H7 (cell line): ENCODE measurements at places on chromosomes 6 and 20.
A peak's percentile ranks its signal among the peaks of the same experiment; 100 is the strongest.

DNA sequence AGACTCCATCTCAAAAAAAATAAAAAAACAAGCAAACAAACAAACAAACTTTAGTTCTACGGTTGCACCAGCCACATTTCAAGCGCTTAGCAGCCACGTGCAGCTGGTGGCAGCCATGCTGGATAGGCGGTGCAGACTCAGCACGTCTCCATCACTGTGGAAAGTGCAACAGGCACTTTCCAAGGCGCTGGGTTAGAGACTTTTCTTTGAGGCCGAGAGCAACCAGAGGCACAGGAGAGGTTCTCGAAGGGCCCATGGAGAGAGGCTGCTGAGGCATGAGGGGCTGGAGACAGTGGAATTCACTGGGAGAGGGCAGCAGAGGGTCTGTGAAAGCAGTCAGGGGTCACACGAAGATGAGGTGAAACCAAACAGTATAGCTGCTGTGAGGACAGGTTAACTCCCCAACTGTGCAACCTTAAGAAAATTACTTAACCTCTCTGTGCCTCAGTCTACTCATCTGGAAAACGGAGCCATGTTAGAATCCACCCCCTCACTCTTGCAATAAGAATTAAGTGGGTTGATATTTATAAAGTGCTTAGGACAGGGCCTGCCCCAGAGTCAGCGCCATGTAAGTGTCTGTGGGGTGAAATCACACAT lies 27.5 kb downstream of the TGM2 start:
- DNase-seq: no peak

DNA sequence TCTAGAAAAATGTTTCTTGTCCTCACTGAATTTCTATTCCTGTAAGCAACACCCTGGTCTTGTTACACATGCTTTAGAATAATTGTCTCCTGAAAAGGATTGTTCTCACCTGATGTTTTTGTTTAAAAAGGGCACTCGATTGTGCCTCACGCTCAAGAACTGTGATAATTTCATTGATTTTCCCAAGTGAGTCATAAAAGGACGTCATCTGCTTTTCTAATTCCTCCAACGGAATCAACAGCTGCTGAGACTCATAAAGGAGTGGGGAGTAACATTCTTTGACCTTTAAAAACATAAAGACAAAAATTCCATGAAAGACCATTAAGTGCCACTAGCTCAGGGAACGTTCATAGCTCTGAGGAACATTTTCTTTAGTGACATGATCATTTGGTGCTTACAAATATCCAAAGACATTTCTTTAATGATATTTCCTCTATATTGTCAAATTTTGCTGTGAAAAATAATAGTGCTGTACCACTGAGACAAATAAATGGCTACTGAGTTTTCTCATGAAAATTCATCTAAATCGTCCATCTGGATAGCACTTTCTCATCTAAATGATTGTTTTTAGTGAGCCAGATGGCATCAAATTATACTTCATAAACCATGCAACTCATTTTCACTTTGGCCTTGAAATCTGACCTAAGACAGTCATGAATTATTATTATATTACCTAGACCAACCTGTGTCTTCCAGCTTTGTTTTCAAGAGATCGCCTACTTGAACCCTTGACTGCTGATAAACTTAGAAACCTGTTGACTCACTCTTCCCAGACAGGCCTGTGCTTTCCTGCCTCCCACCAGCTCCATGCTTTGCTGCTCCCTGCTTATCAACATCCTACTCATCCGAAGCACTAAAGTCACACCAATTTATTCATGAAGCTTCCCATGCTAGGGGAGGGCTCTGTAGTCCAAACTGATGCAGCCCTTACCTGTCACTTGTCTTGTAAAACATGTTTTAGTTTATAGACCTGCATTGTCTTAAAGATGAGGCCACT lies 178.2 kb downstream of the SYNE1 start:
- no peak for DNase-seq

- no peak for DNase-seq
Observed at GRCh38 chr20:15252304-15252703, 914.9 kb upstream of the FLRT3 start.

DNA sequence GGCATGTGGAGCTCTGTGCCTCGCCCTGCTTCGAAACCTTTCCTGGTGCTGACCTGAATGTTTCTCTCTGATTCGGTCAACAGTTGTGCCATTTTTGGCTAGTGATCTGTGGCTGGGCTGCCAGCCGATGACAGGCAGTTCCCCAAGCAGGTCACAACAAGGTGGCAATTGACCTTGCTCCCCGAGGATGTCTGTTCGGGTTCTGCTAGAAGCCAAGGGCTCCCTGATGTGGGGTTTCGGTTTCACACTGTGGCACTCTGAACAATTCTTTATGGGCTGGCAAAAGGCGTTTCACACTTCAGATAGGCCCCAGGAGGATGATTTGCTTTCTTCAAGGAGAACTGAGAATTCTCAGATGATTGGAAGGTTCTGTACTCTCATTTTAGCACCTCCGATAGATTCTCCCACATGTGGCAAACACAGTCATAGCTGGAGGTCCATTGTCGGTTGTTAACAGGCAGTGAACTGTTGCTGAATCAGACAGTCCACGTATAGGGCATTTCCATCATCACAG lies 135.6 kb downstream of the SLC24A3 start:
- DNase-seq: no peak

DNA sequence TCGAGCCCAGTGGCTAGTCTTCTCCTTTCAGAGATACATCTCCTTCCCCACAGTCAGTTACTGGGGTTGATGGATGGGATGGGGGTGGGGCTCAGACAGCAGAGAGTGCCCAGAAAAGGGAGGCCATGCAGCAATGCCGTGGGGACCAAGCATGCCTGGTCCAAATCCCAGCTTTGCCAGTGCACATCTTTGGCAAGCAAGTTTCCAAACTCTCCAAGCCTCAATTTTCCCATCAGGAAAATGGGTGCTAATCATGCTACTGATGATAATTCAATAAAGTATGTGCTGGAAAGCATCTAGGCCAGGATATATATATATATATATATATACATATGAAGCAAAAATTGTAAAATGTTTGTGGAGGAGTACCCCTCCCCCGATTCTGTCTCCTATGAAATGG lies 78.9 kb downstream of the CD40 start:
- DNase-seq: no peak

- DNase-seq: no peak
Observed at GRCh38 chr20:2300420-2300819, 4.6 kb downstream of the TGM3 start.

GRCh38 chr6:152063170-152063921 lies 255.9 kb downstream of the ESR1 start:
- no peak for DNase-seq

DNA sequence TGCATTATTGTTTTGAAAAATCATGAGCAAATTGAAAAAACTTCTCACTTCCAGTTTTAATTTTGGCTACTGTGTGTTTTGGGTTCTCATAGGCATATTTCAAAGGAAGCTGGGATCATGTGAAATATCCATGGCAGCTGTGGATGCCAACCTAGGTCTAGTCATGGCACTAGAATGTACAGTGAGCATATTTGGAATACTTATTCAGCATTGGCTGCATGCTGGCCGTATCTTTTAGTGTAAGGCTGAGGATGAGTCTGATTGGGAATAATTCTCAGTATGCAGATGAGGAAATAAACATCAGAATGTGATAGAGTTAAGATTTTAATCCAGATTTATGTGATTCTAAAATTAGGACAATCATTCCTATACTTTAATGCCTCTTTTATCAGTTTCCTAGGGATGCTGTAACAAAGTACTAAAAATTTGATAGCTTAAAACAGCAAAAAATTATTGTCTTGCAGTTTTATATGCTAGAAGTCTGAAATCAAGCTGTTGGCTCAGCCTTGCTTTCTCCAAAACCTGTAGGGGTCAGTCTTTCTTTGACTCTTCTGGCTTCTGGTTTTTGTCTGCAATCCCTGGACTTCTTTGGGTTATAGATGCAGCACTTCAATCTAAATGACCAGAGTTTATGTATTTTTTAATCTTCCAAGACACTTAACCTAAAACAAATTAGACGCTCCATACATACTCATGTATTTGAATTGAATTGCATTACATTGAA lies 37.7 kb upstream of the DEFB112 start:
- DNase-seq: no peak

GRCh38 chr6:89583559-89583958 lies 55.0 kb downstream of the LYRM2 start:
- peak; percentile 22 for DNase-seq

- DNase-seq: no peak
Observed at GRCh38 chr6:135094403-135094821, 39.8 kb upstream of the HBS1L start.

DNA sequence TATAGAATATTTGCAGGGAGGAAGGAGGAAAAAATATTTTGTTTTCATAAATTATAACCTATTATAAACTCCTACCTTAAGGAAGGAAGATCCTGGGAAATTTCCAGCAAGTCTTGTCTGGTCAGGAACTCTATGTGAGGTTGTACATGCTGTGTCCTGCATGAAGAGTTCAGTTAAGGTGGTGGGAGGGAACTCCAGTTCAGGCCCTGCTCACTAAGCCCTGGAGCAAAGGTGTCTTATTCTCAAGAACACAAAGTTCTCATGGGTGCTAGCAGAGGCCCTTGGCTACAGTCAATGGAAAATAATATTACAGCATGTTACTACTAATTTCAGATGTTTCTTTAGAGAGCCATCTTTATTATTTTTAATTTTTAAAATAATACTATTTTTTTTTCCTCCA lies 3.8 kb upstream of the OGFRL1 start:
- no peak for DNase-seq

- DNase-seq: no peak
Observed at GRCh38 chr6:115629415-115629814, 431.3 kb downstream of the FRK start.

DNA sequence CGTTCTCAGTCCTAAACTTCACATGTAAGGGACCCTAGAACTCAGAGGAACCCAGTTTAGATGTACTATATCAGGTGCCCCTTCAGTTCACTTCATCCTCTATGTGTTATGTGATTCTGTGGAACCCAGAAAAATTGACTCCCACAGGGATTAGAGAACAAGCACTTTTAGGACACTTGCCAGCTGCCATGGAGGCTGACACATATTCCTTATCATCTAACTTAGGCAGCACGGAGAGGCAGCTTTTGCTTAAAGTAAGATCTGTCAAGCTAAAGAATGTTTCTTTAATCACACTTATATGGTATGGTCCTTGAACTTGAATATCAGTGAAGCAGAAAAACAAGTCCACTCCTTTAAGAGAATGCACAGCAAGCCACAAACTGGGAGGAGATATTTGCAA lies 701.5 kb upstream of the ID4 start:
- no peak for DNase-seq

GRCh38 chr6:169656546-169657283 lies 45.1 kb downstream of the WDR27 start:
- peak; percentile 43 for DNase-seq

GRCh38 chr6:33108307-33108706 lies 32.5 kb downstream of the HLA-DPB1 start:
- no peak for DNase-seq

DNA sequence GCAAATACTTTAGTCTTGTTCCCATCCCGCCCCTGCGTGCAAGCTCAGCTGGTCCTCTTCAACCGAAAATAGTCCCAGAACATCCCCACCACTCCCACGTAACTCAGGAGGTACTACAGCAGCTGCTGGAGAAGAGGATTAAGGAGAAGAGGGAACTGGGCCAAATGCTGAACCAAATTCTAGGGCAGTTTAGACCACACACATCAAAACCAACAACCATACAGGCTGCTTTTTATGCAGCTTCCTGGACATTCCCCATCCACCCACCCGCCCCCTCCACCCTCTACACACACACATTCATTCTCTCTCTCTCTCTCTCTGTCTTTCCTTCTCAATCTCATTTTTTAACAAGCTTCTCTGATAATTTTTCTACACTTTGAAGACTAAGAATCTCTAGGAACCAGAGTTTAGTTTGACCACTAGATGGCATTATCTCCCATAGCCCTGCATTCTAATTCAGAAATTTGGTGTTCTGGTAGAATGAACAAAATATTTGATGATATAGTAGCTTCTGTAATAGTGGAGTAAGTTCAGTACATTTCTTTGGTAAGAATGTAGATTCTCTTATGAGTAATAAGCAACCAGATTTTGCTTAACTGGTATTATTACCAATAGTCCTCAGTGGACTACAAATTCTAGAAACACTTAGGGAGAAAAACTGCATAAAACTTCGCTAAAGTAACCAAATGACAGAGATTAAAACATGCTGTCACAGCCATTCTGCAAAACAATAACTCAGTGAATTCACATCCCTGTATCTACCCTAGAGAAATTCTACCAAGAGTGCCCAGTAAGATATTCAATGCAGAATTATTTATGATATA lies 52.1 kb upstream of the BEND6 start:
- peak; percentile 20 for DNase-seq

GRCh38 chr20:62441987-62442539 lies 14.7 kb upstream of the RBBP8NL start:
- no peak for DNase-seq

DNA sequence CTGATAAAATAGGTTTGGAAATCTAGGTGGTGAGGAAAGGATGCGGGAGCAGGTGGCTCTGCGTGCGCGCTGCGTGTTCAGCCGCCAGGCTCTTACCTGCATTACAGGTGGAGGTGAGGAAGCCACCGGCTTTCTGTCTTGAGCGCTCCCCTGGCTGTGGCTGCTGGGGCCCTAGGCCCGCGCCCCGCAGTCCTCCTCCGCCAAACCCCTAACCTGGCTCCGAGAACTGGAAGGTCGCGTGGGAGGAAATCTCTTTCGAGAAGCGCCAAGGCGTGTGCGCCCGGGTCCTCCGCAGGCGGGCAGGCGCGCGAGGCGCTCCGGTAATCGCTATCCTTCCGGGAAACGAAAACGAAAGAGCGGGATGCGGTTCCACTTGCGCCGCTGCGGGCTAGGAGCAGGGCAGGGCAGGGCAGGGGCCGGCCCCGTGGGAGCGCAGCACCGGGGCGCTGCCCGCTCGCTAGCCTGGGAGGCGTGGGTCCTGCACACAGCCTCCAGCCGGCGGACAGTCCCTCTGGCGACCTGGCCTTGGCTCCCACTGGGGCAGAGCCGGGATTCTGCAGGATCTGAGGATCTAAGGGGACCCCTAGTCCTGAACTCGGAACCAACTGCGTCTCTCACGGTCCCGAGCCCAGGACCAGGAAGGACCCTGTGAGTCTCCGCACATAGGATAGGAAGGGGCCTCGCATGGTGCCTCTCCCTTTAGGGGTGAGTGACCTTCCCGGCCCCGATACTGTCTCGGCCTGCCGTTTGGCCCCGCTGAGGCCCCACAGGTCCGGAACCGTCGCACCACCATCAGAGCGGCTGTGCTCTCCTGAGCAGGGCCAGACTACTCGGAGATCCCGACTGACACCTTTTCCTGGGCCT lies at the start of gene ETV7:
TSS of gene ETV7 (minus strand) at position 230 of the 864 bp plus-strand sequence. CDS start at position 102, 128 bp downstream.
- DNase-seq: peak; percentile 86

GRCh38 chr6:19394051-19394450 lies 443.1 kb upstream of the ID4 start:
- no peak for DNase-seq

- DNase-seq: no peak
Observed at GRCh38 chr20:49183444-49183843, 4.7 kb downstream of the STAU1 start.
